ENCODE measurements at places on chromosomes 13 and 19.
A peak's percentile ranks its signal among the peaks of the same experiment; 100 is the strongest.

GRCh38 chr13:101346942-101347728, 69.2 kb downstream of the NALCN start:
- DNase-seq, result no peak

- no peak for DNase-seq
These were observed 1.3 kb downstream of the FARP1 start for GRCh38 chr13:98144027-98144741.

DNA sequence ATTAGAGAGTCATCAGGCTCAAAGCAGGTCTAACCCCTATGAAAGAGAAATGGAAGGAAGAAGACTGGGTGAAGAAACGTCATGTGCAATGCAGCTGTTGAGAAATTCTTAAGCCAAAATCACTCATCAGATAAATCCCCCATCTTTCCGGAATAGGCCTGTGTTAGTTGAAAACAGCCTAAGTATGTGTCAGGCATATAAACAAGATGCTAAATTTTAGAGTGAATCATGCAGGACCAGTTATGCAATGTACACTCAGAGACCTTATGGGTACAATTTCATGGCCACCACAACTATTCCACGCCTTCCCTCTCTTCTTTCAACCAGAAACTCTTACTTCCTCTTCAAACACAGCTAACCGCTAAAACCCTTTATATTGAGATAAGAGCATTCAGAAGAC, 717.7 kb upstream of the ATXN8OS start:
- DNase-seq, result peak; percentile 1

DNA sequence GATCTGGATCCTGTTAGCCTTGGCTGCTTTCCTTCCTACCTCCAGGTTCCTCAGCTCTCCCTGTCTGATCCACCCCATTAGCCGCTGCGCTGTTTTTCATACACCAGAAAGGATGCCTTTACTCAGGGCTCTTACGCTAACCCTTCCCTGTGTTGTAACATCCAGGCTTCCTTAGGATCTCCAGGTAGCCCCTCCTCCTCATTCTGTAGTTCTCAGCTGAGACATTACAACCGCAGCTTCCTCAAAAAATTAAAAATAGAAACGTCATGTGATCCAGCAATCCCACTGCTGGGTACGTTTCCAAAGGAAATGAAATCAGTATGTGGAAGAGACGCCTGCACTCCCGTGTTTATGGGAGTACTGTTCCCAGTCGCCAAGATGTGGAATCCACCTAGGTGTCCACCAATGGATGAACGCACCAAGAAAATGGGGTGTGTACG, 18.4 kb upstream of the MYADM start:
- DNase-seq, result no peak

- DNase-seq, result no peak
These were observed 1.4 kb upstream of the FCER2 start for GRCh38 chr19:7703332-7703731.

GRCh38 chr13:31119526-31119925, 42.2 kb downstream of the HSPH1 start:
- DNase-seq, result no peak

DNA sequence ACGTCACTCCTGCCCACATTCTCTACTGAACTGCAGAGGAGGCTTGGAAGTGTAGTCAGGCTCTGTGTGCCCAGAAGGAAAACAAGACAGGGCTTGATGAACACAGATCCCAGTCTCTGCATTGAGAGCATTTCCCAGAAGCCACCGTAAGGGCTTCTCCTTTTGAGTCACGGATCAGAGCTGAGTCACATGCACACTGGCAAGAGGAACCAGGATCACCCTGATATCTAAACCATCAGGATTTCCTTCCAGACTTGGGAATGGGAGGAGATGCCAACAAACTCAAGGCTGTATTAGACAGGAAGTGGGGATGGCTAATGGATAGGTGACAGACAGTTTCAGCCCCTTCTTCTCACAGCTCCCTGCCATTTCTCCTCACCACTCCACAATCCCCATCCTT, 17.7 kb upstream of the FBXO17 start:
- DNase-seq, result peak; percentile 78

- no peak for DNase-seq
These were observed 4.8 kb upstream of the SOX1 start for GRCh38 chr13:112062072-112062567.

DNA sequence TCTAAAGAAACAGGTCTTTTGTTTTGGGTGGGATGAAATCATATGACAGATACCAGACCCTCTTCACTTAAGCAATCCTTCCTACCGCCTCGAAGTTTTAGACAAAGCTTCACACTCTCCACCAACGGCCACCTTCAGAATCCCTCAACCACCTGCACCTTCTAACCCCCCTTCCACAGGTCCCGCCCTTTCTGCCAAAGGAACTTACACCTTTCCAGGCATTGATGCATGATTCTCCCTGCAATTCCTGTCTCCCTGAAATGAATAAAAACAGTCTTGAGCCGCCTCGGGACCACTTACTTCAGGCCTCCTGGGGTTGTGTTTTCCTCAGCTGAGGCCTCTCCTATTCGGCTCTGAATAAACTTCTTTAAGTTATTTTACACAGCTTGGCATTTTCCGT, 859 bp downstream of the ZNF433 start:
- DNase-seq, result no peak

DNA sequence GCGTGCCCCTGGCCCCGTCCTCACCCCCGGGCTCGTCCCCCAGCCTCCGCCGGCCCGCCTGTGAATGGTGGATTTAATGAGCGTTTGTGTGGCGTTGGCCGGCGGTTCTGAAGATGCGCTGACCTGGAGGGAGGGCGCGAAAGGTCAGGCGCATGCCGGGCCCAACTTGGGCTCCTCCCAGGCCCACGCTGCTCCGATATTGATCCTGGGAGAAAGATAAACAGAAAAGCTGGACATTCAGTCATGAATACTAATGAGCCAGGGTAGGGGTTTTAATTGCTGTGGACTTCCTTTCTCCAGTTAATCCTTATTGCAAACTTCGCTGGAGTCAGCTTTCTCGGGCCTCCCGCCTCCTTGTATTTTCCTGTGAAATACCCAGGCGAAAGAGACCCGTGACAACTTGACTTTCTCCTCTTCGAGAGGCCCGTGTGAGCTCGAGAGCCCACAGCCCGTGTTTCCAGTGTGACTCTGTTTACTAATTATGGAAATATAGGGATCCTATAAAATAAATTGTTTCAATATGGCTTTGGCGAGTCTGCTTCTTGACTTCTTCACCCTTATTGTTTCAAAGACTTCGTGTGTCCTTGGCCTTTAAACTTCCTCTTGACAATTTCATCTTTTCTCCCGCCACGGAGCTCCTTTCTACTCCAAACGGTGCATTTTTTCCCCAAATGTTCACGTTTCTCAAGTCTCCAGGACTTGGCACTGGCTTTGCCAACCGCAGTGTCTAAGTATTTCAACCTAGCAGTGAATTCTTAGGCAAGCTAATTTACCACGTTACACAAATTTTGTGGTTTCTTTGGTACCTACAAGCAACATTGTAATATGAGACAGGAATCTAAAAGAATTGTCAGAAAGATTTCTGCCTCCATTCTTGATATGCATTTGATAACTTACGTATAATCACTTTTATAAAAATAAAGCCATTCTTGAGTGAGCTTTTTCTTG, 10.5 kb downstream of the ZIC2 start:
- DNase-seq, result no peak

DNA sequence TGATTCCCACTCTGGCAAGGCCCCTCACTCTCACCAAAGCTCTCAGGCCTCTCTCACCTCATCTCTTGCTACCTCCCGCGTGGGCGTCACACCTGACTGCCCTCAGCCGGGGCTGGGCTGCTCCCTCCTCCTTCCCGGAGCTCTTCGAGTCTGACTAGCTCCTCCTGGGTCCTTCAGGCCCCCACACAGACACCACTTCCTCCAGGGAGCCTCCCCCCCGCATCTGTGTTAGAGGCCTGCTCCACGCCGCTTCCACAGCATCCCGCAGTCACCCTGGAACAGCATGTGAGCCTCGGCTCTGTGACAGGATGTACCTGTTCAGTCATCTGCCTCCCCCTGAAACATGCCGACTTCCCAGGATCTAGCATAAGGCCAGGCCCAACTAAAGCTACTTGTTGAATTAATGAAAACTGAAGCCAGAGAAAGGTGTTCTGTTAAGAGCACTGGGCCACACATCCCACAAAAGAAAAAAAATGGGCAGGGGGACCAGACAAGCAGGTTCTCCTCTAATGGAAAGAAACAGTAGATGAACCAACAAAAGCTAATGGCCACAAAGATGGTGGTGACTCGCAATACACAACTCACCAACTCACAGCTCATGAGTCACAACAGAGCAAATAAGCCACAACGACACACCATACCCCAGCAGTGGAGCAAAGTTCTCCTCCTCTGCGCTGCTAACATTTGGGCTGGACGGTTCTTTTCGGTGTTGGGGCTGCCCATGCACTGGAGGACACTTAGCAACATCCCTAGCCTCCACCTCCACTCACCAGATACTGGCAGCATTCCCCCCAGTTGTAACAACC, 3.0 kb downstream of the PPP6R1 start:
- DNase-seq, result peak; percentile 50

DNA sequence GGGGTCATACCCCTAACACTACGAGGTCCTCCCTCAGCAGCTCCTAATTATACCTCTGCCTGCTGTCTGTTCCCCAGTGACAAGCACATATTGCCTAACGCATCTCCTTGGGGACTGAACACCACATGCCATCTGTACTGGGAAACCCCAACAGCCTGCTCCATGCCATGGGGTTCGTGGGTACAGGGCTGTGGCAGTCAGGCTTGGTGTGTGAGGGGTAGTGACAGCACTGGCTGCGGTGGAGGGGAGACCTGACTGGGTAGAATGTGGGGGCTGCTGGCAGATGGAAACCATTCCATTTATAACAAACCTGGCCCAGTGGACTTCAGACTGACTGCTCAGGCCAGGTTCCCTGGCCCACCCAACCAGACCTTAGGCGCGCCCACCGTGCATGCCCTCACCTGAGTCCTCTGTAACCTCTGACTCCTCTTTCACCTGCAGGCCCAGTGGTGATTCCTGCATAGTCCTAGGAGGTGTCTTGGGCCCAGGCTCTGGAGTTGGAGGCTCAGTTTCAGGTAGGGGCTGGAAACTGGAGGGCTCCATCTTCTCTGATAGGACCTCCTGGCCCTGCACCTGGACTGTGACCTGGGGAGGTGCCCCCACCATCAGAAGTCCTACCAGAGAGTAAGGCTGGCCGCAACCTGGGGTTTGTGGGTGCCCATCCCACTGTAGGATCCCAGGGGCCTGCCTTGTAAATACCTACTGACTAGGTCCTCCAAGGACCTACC, 3.0 kb downstream of the MZF1 start:
- no peak for DNase-seq

GRCh38 chr13:90997951-90998350, 349.5 kb upstream of the MIR17HG start:
- DNase-seq, result no peak

DNA sequence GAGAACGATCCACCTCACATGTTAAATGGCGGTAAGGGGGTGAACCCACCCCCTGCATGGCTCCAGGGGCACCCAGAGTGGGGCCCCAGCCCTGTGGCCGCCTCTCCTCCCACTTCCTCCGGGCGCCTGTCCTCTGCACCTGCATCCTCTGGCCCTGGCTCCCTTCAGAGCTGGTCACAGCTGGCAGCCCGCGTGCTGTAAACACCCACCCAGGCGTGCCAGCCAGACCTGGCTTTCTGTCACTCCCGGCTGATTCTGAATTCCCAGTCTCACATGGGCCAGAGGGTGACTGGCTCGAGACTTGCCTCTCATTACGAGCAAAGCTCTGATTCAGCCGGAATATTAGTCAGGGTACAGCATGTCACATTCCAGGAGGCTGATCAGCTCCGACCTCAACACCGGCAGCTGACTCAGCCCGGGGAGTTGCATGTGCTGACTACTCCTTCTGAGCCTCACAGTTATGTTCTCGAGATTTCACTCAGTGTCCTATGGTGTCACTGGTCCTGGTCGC, 75.1 kb downstream of the GNG7 start:
- peak; percentile 99 for DNase-seq

- DNase-seq, result peak; percentile 11
These were observed 127.5 kb downstream of the FREM2 start for GRCh38 chr13:38814331-38814730.

GRCh38 chr13:49248622-49249002, 887 bp downstream of the CDADC1 start:
- DNase-seq, result no peak

DNA sequence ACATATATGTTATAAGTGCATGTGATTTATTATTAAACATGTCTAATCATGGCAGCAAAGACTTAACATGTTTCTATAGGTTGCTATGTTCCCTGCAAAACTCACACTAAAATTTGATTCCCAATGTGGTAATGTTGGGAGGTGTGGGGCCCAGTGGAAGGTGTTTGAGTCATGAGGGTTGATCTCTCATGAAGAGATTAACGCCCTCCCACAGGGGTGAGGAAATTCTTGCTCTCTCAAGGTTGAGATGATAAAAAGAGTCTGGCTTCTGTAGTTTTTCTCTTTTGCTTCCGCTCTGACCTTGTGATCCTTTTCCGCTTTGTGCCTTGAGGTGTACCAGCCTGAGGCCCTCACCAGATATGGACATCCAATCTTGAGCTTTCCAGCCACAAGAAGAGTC, 737.5 kb upstream of the SLITRK5 start:
- no peak for DNase-seq

DNA sequence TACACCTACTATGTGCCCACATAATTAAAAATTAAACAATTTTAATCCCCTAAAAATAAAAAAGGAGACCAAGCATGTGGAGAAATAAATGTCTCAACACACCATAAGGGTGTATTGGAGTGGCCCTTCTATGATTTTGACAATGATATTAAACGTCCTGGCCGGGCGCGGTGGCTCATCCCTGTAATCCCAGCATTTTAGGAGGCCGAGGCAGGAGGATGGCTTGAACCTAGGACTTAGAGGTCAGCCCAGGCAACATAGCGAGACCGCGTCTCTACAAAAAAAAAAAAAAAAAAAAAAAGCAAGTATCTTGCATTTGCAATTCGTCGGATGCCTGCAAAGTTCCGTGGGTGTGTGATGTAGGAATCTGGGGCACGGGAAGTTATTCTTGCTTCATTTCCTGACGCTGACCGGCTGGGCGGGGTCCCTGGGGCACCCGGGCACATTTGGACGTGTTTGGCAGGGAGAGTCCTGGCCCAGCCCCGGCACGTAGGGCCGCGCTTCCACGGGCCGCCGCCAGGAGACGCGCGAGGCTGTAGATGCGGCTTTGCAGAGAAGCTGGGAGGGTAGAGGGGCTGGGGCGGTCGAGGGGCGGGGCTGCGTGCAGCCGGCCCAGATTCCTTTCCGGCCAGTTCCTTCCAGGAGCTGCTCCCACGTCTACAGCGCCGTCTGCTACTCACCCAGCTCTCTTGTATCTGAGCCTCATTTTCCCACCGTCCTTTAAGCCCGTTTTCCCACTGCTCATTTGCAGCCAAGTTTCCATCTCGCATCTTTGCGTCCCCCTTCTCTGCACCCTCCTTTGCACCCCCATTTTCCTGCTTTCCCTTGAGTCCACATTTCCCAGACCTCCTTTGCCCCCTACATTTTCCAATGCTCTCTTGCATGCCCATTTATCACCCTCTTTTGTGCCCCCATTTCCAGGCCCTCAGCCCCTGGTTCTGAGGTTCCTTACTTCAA, 2.2 kb upstream of the TSPAN16 start:
- peak; percentile 77 for DNase-seq

GRCh38 chr19:14337510-14337909, 43.7 kb upstream of the ADGRE5 start:
- no peak for DNase-seq
